ENCODE measurements at places on chromosomes 12 and 14.
A peak's percentile ranks its signal among the peaks of the same experiment; 100 is the strongest.

GRCh38 chr14:38731962-38732361, 371.1 kb downstream of the SEC23A start:
- peak; percentile 34 for DNase-seq

GRCh38 chr12:79591988-79592387, 98.8 kb downstream of the PAWR start:
- no peak for DNase-seq

- DNase-seq: no peak
These were observed 1326.0 kb upstream of the FLRT2 start for GRCh38 chr14:84203896-84204295.

GRCh38 chr14:31219169-31219568, 11.6 kb upstream of the HECTD1 start:
- DNase-seq: no peak

GRCh38 chr12:11902525-11902875, 168.2 kb upstream of the BCL2L14 start:
- DNase-seq: no peak

- no peak for DNase-seq
These were observed 56.3 kb downstream of the SLC16A7 start for GRCh38 chr12:59652130-59652529.

DNA sequence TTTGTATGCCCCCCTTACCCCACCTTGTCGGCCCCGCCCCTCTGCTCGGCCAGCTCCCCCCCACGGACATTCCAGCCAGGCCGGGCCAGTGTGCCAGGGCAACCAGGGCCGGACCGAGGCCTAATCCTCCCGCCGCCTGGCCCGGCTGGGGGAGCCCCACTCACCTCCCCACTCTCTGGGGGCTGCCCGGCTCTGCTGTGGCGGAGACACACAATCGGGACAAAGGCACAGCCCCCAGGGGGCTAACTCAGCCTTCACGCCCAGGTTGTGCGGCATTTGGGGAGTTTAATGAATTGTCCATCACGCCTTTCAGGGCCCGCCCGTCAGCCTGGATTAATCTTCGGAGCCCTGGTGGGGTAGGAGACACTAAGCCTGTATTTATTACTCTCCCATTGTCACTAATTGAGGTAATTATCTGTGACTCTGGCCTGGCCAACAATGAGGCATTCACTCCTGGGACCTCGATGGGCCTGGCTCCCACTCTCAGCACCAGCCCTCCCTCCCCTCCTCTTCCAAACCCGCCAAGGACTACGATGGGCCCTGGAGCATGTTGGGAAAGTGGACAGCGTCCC, 8.7 kb downstream of the WNT1 start:
- DNase-seq: no peak

DNA sequence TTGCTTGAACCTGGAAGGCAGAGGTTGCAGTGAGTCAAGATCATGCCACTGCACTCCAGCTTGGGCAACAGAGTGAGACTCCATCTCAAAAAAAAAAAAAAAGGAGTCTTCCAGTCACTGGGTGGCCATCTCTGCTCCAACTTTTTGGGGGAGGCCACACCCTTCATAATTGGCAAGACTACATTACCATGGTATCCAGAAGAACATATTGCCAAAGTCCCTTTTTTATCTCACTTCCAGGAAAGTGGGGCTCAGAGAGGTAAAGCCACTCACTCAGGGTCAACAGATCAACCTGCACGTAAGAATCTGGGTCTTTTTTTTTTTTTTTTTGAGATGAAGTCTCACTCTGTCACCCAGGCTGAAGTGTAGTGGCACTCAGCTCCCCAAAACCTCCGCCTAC, 5.0 kb upstream of the CD63 start:
- DNase-seq: no peak

GRCh38 chr12:109833307-109834189, at the start of gene TRPV4:
TRPV4 (minus strand) TSS chr12:109833398; CDS start chr12:109814796, 18,602 bp downstream.
- no peak for DNase-seq

DNA sequence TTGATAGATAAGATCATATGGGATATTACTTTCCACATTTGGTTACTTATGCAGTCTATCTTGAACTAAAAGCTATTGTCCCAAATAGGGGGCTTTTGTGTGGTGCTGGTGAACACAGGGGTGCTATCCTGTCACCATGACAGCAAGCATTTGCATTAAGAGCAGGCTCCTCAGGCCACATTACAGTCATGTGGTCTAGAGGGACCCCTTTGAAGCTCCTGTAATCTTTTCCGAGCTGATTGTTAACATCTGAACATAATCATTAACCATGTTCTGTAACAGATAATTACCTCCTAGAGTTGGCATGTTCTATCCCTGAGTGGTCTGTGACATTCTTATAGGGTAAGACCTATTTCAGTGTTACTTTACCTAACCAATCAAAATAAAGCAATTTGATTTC, 178.8 kb downstream of the KTN1 start:
- no peak for DNase-seq

GRCh38 chr12:29625359-29625953, 128.0 kb upstream of the OVCH1 start:
- no peak for DNase-seq

DNA sequence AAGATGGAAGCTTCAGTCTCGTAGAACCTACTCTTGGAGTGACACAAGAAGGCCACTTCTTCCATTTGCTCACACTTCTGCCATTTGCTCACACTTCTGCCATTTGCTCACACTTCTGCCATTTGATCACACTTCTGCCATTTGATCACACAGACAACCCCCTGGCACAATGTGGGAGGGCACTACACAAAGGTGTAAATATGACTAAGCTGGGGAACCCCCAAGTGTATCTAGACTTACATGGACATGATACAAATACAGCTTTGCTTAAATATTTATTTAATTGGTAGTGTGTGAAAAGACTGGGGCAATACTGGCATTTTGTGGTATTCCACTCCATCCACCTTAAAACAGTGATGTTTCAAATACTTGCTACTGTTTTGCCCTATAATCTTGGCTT, 296.2 kb upstream of the PPFIA2 start:
- no peak for DNase-seq

DNA sequence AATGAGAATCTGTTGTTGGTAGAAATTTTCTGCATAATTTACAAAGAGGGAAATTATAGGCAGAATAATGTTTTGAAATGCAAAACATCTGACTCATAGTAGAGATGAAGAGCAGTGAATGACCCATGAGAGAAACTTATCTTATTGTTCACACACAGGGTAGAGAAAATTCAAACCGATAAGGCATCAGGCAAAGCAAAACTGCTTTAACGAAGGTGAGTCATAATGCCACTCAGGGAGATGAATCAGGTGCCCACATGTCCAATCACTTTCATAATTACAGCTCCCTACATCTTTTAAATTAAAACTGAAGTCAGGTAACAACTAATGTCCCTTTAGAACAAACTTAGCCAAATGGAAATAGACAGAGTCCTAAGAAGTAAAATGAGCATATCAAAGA, 265.6 kb upstream of the GARIN6 start:
- DNase-seq: no peak

GRCh38 chr14:31950764-31951637, 126.1 kb upstream of the ARHGAP5 start:
- peak; percentile 87 for DNase-seq

- no peak for DNase-seq
These were observed 19.2 kb upstream of the DEGS2 start for GRCh38 chr14:100178691-100179090.

DNA sequence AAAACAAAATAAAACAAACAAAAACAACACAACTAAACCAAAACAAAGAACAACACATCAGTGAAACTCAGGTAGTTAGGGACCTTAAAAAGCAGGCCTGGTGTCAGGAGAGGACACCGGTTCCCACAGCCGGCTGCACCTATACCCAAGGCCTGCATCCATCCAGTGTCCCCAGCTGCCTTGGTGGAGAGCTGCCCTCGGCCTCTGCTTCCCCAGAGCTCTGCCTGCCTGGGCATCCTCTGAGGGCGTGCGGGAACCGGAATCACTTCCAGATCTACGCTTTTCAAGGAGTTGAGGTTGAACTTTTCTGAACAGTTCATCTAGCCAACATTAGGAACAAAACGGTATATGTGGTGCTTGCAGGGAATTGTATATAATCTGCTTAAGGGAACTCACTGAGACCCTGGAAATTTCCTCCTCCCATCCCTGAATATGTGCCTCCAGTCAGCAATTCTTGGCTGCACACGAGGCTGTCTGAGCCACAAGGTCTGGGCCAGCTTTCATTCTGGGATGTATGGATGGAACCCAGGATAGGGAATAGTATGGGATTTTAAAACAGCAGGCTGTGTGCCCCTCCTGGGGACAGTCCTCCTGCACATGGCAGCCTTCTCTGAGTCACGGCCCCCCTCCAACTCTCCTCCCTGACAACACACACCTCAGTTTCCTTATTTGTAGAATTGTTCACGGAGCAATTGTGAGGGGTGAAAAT, 319.0 kb upstream of the RTL1 start:
- DNase-seq: no peak

DNA sequence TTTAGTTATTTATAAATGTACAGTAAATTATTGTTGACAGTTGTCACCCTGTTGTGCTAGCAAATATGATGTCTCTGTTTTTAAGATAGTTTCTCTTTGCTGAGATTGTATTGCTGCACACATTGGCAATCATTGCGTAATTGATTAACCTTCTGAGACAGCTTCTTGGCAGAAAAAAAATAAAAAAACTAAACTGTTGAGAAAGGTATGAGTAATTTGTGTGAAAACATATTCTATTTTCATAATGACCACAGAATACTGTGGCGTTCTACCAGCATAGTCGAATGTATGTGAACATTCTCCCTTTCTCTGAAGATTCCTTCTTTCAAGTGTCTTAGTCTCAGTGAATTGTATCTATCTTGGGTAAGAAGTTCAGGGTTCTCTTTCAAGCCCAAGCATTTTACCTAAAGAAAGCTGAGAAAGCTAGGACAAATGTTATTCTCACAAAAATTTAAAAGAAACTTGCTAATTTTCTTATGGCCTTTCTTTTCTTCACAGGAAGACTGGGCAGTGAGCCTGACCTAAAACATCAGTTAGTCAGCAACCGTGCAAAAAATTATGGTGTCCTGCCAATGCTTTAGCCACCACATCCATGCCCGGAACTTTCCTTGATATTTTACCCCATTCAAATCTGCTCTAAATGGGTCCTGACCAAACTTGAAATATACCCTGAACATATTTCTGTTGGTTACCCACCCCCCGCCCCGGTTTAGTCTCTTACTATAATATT, 69.0 kb upstream of the REP15 start:
- DNase-seq: no peak

DNA sequence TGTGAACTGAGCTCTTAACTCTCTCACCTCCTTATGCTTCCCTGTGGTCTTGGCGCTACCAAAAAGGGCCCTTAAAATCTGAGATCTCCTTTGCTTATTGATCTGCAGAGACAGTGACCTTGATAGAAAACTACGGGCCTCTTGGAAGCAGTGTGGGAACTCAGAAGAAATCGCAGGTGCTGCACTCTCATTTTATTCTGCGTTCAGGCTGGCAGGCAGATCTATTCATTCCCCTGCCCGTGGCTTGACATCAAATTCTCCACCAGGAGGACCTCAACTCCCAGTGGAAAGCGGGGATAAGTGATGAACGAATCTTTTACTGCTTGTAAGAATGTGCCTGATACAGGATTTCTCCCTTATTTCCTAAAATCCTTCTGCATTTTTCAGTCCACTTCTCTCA, 143.2 kb upstream of the SEL1L start:
- no peak for DNase-seq
